H7 (cell line): ENCODE measurements at places on chromosomes 11 and 22. TPM values are rescaled to one million over a fixed set of nuclear protein-coding genes. Genes with fewer than 3 reads are reported as not detected.

- no peak for DNase-seq
Observed at GRCh38 chr11:109416601-109417000, 5.4 kb upstream of the C11orf87 start.

DNA sequence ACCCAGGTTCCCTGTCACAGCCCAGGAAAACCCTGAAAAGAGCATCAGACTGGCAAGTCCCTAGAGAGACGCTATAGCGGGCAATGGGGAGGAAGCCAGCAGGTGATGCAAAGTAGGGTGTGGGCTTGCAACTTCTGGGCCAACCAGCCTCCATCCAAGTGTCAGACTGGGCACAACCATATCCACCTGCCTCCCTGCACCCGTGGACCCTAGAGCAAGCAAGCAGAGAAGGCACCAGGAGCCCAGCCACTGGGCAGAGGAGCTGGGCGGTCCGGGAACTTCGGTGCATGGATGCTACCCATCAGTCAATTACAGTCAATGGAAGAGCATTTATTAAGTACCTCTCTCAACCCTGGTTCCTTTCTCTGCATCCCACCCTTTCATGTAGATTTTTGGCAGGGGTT is 2.8 kb downstream of the NECTIN1 start:
- no peak for DNase-seq

DNA sequence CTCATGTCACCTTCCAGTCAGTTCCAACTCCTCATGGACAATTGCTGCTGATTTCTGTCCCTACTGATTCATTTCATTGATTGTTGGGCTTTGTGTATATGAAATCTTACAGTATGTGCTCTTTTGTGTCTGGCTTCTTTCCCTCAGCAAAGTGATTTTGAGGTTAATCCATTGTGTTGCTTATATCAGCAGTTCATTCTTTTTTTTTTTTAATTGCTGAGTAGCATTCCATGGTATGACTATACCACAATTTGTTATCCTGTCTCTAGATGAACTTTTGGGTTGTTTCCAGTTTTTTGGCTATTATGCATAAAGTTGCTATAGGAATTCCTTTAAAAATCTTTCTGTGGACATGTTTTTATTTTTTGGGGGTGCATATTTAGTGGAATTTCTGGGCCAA is 59.9 kb downstream of the NXPE1 start:
- no peak for DNase-seq

DNA sequence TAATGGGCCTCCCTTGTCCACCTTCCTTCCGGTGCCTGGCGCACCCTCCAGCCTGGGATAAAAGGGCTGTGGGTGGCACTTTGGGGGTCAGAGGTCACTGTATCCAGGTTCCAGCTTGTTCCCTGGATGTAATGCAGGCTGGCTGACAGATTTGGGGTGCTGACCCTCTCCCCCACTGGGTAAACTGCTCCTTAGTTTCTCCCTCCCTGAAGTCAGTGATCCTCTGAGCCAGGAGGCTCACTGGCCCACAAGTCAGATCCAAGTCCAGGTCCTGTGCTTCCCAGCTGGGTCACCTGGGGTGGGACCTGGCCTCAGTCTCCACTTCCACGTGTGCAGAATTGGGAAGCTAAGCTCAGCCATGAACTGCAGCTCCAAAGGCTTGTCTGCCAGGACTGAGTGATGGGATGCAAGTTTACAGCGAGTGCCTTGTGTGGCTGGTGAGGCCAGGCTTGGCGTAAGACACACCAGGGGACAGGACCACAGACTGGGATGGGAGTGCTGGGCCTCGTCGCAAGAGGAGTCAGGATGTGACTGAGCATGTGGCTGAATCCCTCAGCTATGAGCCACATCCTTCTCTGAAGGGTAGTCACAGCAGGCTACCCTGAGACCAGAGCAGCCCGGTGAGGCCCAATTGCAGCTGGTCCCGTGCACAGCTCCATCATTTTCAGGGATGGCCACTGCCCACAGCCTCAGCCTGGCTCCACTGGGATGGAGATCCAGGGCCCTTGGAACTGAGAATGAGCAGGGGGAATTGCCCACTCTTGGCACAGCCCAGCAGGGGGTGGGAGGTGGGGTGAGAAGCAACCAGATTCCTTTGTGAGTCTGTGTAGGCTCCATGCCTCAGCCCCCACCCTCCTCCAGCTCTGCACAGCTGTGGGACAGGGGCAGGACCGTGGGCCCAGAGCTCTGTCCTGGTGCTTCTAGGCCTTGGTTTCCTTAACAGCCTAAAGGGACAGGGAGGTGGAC is 7.2 kb downstream of the SHISA8 start:
- peak; percentile 74 for DNase-seq

The ISX gene
- not detected in 2 replicates for total RNA-seq

The SLC29A2 gene
- 23.8 and 32.1 TPM in 2 replicates for total RNA-seq

The TSGA10IP gene
- total RNA-seq = 1.7 and 4.1 TPM in 2 replicates

The APLNR gene
- 1.4 and 3.4 TPM in 2 replicates for total RNA-seq
